SK-N-SH treated with all-trans-retinoic acid at 6 μM for 48 hours (cell line): ENCODE measurements at places on chromosomes 16 and 17.
A peak's percentile ranks its signal among the peaks of the same experiment; 100 is the strongest.

GRCh38 chr17:1931844-1932579, 93.1 kb downstream of the RTN4RL1 start:
- no peak for ATAC-seq

GRCh38 chr17:73547790-73548189, 96.5 kb downstream of the SDK2 start:
- ATAC-seq: no peak

GRCh38 chr17:50818921-50819657, 16.3 kb upstream of the WFIKKN2 start:
- no peak for ATAC-seq

- ATAC-seq: no peak
Observed at GRCh38 chr17:36019423-36019822, 1.7 kb upstream of the CCL23 start.

GRCh38 chr17:29155966-29156338, 24.2 kb downstream of the MYO18A start:
- peak; percentile 26 for ATAC-seq

- ATAC-seq: no peak
Observed at GRCh38 chr17:72399608-72400487, 279.0 kb downstream of the SOX9 start.

- ATAC-seq: peak; percentile 80
Observed at GRCh38 chr16:87076950-87077749, 240.0 kb downstream of the C16orf95 start.

GRCh38 chr16:56032072-56032471, 156.9 kb upstream of the CES5A start:
- no peak for ATAC-seq

- ATAC-seq: peak; percentile 12
Observed at GRCh38 chr16:27222249-27223225, 19.2 kb downstream of the KDM8 start.

DNA sequence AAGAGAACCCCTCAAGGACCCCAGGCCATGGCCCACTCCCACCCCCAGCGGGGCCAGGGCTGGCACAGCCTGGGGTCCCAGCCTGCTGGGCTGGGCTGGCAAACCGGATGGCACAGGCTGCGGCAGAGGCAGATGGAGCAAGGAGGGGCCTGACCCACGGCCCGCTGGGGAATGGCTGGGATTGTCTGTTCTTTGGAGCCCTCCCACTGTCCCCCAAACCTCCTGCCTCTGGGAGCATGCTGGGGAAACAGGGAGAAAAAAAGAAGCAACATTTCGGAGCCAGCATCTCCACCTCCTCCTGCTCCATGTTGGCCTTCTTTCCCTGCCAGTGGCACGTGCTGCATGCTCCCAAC, 37.1 kb upstream of the LHX1 start:
- no peak for ATAC-seq

- ATAC-seq: no peak
Observed at GRCh38 chr16:68425498-68426346, 22.6 kb downstream of the SMPD3 start.

GRCh38 chr17:51559778-51560177, 299.4 kb downstream of the UTP18 start:
- ATAC-seq: no peak

- ATAC-seq: peak; percentile 78
Observed at GRCh38 chr16:56911771-56912571, 20.0 kb upstream of the HERPUD1 start.

DNA sequence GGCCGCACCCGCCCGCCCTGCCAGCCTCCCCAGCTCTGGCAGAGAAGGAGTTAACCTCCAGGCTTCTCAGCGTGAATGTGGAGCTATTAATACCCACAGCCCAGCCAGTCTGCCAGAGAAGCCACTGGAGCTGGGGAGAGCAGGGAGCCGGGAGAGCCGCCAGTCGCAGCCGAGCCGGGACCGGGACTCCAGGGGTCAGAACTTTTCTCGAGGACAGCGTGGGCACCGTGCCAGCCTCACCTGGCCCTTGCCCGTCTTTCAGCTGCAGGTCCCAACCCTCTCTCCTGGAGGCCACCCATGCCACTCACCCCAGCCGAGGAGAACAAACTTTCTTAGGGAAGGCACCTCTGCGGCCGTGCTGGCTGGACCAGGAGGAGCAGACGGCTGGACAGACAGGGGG, 33.8 kb upstream of the SBK1 start:
- peak; percentile 75 for ATAC-seq

GRCh38 chr16:15973421-15973820, 24.0 kb downstream of the ABCC1 start:
- ATAC-seq: no peak

DNA sequence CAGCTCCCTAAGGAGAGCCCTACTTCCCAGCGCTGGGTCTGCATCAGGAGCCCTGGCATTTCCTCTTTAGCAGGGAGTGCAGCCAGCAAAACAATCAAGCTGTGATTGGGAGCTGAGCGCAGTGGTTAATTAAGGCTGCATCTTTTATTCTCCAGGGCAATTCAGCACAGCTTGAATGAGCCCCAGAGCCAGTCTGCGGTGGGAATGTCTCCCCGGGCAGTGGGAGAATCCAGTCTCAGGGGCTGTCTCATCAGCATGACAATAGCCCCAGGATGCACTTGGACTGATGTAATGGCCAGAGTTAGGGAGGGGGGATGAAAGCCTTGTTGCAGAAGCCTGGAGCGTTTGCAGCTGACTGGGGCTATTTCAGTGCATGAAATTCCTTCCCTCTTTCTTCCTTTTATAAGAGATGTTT, 292.6 kb upstream of the SOX9 start:
- peak; percentile 88 for ATAC-seq

GRCh38 chr17:80000981-80001775, 34.5 kb downstream of the TBC1D16 start:
- no peak for ATAC-seq

GRCh38 chr16:2464333-2464732, 4.4 kb downstream of the TEDC2 start:
- ATAC-seq: no peak

- ATAC-seq: peak; percentile 60
Observed at GRCh38 chr17:41835214-41835799, 725 bp downstream of the NT5C3B start.

- no peak for ATAC-seq
Observed at GRCh38 chr17:72422204-72422504, 301.3 kb downstream of the SOX9 start.
